ENCODE measurements at places on chromosomes 11 and 22.

- no peak for DNase-seq
Measured at GRCh38 chr11:78428266-78428636, 10.6 kb upstream of the GAB2 start.

GRCh38 chr11:72951888-72952287 is 137.7 kb downstream of the ATG16L2 start:
- DNase-seq = peak; percentile 39

DNA sequence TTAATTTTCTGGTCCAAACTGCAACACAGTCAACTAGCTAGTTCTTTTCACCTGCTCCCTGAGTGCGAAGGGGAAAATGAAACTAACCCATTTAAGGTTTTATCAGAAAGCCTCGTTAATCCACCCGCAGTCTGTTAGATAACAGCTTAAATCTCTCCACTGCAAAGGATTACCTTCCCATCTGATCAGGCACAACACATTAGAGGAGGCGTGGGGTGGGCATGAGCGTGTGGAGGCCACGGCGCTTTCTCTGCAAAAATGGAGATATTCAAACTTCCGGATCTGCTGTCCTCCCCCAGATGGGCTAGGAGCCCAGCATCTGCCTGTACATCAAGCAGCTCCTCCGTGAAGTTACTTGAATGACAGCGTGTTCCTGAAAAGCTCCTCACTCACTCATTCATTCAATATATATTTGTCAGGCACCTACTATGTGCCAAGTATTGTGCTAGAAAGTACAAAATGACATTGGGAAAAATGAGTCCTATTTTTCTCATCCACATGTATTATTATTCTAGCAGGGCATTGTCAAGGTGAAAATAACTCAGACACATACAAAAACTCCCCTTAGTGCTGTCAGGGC is 13.5 kb upstream of the ANKK1 start:
- DNase-seq = no peak

- DNase-seq = no peak
Measured at GRCh38 chr11:95913830-95914615, 9.9 kb downstream of the MTMR2 start.

GRCh38 chr11:11958403-11959231 is 49.8 kb downstream of the DKK3 start:
- DNase-seq = no peak

DNA sequence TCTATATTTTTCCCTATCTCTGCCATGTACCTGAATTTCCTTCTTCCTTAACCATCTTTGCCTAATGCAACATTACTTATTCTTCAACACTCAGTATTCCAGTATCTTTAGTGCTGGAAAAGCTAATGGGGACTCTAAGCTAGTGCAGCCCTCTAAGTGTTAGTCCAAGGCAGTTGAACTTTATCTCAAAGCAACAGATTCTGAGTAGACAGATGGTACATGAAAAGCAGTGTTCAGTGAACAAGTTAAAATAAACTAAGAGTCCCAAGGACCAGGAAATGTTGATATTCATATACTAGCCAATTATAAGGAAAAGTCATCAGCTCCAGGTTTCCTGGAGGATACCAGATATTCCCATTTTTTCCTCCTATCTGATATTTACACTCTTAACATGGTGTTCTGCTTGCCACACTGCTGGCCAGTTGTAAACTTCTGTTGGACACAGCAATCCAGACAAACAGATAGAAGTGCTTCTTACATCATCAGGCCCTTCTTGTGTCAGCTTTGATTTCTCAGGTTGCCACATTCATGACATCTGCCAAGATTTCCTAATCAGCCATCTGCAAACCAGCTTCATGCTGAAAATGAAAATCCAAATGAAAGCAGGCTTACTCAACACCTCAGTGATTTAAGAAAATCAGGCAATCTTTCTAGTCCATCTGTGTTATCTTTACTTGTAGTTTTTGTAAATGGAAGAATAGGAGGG is 255.9 kb upstream of the POU2AF2 start:
- no peak for DNase-seq

- no peak for DNase-seq
Measured at GRCh38 chr22:44732017-44732561, 20.3 kb upstream of the ARHGAP8 start.

GRCh38 chr11:40273192-40273732 is 1186.2 kb downstream of the LRRC4C start:
- no peak for DNase-seq

GRCh38 chr11:29022676-29023075 is 914.5 kb downstream of the METTL15 start:
- no peak for DNase-seq

GRCh38 chr11:3001496-3001895 is 9.4 kb upstream of the NAP1L4 start:
- no peak for DNase-seq

DNA sequence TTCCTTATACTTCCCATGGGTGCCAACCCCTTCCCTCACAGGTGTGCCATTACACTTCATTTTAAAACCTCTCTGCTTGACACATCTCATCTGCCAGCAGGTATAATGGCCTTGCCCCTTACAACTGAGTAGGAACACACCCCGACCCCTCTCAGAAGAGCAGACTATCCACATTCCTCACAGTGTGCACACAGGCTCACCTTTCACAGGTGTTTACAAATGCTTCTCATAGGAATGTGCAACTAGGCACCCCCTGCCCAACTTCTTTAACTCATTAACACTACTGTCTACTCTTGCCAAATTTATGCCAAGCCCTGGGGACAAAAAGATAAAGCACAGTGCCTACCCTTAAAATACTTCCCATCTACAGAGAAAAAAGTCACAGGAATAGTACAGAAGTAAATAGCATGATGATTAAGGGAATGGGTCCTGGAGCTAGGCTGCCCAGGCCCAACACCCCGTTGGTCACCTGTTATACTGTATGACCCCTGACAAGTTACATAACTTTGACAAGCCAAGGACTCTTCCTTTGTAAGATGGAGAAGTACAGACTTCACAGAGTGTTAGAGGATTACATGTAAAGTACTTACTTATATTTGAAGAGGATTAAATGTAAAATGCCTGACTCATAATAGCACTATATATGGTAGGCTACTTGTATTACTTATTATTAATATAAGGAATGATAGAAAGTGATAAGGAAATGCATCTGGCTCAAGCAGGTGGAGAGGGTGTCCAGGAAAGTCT is 15.2 kb downstream of the TRIM3 start:
- no peak for DNase-seq

DNA sequence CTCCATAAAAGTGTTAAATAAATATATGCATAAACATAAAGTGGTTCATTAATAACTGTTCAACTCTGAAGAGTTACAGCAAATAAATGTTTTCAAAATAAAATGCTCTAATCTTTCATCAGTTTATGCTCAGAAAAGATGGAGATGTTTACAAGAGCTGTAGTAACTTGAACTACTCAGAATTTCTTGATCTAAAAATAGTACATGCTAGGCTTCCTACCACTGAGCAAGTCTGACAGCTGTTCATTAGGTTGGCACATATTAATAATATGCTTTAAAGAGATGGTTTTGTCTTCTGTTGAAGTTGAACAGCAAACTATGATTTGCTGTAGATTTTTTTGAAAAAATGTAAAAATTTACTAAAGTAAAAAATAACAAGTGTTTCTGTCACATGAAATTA is 10.8 kb upstream of the SLN start:
- no peak for DNase-seq

DNA sequence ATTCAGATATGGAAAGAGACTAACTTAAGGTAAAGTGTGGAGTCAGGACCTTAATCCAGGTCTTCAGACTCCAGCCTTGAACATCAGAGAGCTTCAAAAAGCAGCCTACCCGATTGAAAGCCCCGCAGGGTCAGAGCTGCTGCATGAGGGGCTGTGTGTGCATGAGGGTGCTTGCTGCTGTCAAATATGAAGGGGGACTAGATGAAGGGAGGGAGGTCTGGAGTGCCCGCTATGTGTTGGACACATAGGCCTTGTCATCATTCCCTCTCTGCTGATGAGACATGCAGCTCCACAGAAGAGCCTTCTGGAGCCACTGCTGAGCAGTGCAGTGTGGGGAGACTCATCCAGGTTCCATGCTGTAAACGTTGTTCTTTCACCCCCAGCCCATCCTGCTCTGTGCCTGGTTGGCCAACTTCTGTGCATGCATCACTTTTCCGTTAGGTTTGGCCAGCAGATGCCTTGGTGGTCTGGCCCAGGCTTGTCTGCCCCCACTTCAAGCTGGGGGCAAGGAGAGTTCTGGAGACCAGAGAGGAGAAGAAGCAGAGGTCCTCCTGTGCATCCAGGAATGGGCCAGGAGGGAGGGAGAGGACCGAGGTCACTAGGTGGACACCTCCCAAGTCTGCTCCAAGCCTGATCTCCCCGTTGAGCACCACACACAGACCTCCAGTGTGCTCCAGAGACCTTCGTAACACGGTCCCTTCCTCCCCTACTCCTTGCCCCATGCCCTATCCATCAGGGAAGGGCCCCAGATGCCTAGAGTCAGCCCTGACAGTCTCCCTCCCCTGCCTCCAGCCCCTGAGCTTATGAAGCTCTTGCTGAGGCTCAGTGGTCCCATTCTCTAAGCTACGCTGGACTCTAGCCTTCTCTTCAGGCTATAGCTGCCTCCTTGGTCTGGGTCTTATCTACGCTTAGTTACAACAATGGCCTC is 32.0 kb downstream of the LRRC32 start:
- DNase-seq = no peak

DNA sequence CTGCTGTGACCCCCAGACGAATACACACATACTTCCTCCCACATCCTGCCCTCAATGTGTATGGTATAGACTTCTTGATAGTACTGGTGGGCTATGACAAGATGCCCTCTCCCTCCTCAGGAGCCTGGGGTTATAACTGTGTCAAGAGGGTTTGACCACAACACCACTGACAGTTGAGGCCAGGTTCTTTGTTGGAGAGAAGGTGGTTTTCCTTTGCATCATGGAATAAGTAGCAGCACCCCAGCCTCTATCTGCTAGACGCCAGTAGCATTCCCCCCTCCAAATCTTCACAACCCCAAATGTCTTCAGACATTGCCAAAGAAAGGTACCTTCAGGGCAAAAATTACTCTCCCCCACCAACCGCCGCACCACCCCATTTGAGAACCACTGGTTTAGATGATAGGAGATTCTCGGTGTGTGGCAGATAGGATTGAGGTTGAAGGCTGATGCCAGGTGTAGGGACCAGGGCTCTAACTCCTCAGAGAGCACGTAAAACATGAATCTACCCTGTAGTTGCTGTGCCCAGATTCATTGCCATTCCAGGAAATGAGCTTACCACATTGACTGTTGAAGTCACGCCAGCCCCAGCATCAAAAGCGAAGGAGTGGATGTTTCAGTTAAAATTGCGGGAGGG is 5.5 kb upstream of the MYO18B start:
- DNase-seq = peak; percentile 12

- DNase-seq = peak; percentile 45
Measured at GRCh38 chr11:115324581-115325432, 179.4 kb downstream of the CADM1 start.

DNA sequence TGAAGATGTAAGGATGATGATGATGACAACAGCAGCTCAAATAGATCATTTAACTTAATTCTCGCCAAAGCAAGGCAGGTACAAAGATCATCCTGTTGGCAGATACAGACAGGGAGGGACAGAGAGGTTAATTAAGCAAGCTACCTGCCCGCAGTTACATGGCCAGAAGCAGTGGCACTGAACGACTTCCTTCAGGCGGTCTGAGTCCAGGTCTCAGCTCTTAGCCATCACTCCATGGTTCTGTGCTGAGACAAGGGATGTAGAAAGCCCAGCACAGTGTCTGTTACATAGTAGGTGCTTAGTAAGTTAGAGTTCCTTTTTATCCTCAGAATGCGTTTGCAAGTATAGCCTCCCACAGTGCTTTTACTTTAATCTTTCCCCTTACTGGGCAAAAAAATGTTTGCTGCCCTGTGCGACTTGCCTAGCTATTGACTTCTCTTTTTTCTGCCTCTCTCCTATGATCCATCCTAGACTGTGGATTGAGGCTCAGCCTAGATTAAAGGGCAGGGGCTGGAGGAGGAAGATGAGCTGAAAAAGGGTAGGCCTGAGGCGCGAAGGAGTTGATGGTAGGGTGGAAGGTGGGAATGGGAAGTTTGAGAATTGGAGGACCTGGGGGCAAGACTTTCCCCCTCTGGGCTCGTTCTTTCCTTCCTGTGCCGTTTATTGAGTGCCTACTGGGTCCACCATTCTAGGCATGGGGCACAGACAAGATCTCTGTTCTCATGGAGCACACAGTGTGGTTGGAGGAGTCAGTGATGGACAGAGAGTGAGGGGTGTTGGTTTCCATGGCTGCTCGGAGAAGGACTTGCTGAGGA is 108.2 kb upstream of the OR4B1 start:
- DNase-seq = no peak

GRCh38 chr11:110472858-110473257 is 43.1 kb downstream of the FDX1 start:
- DNase-seq = no peak

GRCh38 chr22:37557321-37558001 is 2.8 kb upstream of the CDC42EP1 start:
- no peak for DNase-seq
